ENCODE measurements at places on chromosomes 11 and 22.
A peak's percentile ranks its signal among the peaks of the same experiment; 100 is the strongest.

DNA sequence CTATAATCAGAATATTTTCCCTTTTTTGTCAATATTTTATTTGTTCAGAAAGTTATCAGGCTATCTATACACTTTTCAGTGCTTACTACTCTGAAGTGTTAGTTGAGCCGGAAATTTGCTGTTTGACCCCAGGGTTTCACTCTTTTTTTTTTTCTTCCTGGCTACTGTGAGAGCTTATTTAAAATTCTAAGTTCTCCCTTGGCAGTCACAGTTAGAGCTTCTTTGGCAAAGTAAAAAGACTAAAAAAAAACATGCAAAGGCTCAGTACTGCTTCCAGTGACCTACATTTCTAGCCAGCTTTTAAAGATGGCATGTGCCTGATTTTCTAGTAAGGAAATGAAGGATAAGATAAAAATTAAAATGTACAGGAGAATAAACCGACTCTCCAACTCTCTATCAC lies 48.4 kb downstream of the ELP4 start:
- peak; percentile 35 for DNase-seq

DNA sequence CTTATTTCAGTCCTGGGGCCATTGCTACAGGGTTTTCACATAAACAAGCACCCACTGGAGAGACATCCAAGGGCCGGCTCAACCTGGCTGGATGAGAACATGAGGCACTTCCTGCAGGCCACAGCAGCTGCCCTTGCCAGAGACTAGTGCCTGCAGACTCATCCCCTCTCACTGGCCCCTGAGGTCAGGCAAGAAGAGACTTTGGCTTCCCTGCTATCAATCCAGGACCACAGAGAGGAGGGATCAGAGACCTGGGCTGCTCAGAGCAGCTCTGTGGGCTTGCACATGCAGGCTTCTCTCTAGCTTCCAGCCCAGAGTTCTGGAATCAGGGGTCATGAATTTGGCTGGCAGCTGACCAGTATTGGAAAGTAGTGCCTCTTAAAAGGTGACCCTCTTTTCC lies 79.5 kb downstream of the CABIN1 start:
- DNase-seq, result no peak

DNA sequence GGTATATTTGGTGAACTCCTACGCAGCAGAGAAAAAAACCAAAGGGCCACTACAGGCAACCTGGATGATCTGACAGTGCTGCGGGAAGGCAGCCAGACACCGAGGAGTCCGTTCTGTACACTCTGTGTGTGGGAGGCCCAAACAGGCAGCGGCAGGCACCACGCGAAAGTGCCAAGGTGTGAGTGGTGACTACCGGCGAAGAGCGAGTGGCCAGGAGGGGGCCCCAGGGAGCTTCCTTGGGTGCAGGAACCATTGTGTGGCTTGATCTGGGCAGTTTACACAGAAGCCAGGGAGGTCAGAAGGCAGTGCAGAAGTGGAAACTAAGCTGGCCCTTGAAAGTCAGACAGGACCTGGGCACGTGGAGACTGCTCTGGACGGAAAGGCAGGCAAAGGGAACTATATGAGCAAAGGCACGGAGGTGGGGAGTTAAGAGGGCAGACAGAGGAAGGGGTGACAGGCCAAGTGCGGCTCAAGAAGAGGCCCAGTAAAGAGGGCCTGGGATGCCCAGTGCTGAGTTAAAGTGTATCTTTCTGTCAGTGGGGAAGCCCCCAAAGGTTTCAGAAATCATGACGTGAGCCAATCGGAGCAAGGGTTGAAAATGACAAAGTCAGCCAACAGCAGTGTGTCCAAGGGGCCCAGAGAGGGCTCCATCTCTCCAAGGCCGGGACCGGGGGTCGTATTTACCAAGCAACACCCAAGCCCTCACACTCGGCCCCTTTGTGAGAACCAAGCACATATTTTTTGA lies 10.6 kb downstream of the TMEM184B start:
- DNase-seq, result peak; percentile 73

DNA sequence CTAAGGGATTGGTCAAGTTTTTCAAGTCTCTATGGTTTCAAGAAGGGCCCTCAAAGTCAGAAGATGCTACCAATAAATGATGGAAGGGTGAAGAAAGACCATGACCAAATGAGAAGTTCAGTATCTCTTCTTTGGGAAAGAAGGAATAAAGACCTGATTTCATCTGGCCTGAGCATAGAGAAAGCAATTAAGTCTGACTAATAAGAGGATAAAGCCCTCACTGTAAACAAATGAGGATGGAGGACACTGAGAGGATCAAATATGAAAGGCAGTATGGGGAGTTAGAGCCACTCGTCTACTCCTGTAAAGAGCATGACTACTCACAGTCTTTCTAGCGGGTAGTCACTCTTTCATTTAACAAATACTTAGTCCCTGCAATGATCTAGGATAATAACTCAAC lies 44.6 kb downstream of the FAM168A start:
- DNase-seq, result no peak

DNA sequence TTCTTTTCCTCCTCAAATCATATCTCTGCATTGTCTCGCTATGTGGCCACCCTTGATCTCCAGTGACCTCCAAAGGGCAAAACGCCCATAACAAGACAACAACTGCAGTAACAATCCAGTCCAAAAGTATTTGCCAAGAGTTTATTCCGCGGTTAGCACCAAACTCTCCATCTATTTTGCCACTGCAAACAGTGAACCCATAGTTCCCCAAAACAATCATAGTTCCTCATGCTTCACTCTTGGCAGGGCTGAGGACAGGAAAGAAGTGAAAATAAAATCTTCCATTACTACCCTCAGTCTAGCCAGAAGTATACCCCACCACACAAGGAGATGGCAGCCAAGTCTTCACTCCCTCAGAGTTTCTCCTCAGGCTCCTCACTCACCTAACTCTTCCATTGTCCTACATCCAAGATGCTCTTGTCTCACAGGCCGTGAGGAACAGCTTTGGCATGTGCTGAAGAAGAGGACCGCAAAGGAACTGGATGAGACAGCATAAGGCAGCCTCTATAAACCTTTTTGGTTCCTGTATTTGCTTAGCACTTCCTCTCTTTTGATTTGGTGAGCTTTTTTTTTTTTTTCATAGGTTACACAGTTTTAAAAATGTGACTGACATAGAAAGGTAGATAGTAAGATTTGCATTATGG lies at the start of gene LPXN:
Gene LPXN (minus strand): TSS at position 480 of the 644 bp plus-strand sequence. CDS start 84 bp downstream, at position 396.
- DNase-seq, result peak; percentile 82

DNA sequence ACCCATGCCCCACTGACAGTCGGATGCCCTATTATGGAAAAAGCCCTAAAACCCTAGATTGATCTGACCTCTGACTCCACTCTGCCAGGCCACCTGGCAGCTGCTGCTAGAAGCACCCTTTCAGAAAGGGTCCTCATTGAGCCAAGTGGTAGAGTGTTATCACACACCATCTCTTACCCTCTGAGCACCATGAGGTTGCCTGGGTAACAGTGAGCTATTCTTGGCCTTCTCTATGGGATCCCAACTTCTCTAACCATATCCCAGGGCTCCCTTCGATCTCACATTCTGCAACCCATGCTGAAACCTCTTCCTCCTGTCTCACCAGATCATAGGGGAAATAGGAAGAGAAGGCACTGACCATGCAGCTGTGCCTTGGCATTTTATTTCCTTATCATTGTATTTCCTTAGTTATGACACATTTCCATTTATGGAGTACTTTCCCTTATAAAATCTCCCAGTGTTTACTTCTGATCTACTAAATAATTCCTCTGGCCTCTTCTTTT lies 52.7 kb downstream of the MPPED2 start:
- no peak for DNase-seq

GRCh38 chr11:123742031-123742723 lies 717 bp upstream of the ZNF202 start:
- DNase-seq, result peak; percentile 31

GRCh38 chr11:27614092-27614491 lies 86.2 kb downstream of the BDNF start:
- peak; percentile 29 for DNase-seq

- DNase-seq, result no peak
Observed at GRCh38 chr22:36613958-36614357, 85.0 kb upstream of the EIF3D start.

- no peak for DNase-seq
Observed at GRCh38 chr22:38125038-38125610, 14.6 kb upstream of the BAIAP2L2 start.

DNA sequence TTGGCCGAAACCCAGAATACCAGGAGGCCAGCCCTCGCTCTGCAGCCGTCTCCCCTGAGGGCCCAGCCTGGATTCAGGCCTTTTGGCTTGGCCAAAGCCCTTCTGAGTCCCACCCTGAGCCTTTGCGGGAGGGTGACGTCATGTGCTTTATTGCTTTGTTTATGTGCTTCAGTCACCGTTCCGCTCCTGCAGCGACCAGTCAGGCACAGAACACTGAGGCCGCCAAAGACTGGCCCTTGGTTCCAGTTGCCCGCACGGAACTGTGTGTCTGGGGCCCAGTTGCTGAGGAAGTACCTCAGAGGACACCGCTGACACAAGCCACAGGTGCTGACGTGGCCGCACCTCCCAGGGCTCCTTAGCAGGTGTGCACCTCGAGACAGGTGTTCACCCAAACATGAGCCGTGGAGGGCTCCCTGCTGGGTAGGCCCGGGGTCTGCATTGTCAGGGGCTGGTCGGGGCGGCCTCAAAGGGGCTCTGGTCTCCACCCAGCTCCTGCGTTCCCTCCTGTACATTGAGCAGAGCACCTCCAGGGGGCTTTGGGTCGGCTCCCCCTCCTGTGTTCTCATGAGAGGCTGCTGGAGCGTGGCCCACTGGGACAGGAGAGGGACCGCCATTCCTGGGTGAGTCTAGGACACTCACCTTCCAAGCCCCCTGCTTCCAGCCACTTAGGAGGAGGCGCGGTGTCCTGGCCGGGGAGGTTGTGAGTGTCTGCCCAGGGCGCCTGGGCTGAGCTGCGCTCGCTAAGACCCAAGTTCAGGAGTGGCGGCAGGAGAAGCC lies 376.8 kb downstream of the TBC1D22A start:
- no peak for DNase-seq

- no peak for DNase-seq
Observed at GRCh38 chr11:124745835-124746620, 6.0 kb downstream of the VSIG2 start.

DNA sequence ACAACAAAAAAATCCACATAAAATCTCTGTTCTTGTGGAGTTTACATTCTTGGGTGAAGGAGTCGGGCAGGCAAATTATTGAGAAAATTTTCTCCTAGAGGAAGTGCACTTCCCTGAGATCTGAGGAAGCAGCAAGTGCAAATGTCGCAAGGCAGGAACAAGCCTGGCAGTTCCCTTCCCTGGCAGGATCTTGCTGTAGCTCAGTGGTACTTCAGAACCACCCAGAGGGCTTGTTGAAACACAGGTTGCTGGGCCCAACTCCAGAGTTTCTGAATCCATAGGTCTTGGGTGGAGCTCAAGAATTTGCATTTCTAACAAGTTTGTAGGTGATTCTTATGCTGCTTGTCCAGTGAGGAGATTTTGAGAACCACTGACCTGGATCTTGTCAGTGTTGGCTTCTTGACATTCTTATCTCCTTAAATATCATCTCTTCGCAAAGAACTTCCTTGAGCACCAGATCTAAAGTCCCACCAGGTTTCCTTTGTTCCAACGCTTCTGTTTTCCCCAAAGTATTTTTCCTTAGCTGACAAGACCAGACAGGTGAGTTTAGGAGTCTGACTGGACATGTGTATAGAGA lies 9.6 kb downstream of the QSER1 start:
- no peak for DNase-seq

DNA sequence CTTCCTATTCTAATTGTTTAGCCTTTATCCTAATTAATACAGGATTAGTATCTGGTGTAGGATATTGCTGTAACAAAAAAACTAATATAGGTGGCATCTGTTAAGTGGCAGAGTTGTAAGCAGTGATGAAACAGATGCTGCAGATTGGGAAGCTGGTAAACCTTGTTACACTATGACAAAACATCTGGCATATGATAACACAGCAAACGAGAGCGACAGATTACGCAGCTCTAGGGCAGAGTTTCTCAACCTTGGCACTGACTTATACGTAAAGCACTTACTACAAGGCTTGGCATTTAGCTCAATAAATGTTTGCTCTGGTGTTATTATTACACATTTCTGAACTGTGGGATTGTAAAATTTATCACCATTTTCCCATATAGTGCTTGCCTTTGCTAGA lies 137.0 kb downstream of the ATG16L2 start:
- DNase-seq, result no peak

- no peak for DNase-seq
Observed at GRCh38 chr11:95358511-95359340, 127.7 kb upstream of the SESN3 start.

GRCh38 chr11:126339863-126340434 lies 15.5 kb upstream of the ST3GAL4 start:
- DNase-seq, result no peak

GRCh38 chr22:45547731-45548130 lies 45.0 kb downstream of the FBLN1 start:
- DNase-seq, result no peak

DNA sequence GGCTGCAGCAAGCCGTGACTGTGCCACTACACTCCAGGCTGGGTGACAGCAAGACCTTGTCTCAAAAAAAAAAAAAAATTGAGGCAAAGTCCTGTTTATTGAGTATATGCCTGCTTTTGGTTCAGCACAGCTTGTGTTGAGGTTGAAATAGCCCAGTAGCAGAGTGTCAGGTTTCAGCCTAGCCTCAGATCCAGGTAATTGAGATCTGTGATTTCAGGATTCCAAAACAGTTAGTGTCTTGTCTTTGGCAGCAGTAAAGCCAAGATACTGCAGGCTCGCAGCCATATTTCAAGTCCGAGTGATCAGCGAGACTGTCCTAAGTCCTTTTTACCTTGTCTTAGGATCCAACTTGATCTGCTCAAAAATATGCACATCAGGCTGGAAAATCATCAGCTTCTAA lies 27.0 kb downstream of the CUL5 start:
- no peak for DNase-seq

GRCh38 chr22:26713823-26714449 lies 56.5 kb downstream of the MIAT start:
- no peak for DNase-seq

DNA sequence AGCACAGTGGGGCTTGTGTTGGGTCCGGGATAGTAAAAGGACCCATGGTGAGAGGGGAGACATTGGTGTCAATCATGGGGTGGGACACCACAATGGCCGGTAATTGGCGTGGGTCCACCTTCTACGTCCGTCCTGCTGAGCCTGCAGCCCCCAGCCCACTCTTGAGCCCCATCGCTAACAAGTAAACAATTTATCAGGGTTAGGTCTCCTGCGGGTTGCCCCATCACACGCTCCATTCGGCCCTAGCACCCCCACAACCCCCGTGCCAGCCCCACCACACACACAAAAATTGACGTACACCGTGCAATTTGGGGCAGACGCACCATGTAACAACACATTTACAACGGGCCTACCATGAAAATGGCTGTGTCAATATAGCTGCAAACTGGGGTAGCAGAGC lies 86.5 kb upstream of the HTATIP2 start:
- no peak for DNase-seq

DNA sequence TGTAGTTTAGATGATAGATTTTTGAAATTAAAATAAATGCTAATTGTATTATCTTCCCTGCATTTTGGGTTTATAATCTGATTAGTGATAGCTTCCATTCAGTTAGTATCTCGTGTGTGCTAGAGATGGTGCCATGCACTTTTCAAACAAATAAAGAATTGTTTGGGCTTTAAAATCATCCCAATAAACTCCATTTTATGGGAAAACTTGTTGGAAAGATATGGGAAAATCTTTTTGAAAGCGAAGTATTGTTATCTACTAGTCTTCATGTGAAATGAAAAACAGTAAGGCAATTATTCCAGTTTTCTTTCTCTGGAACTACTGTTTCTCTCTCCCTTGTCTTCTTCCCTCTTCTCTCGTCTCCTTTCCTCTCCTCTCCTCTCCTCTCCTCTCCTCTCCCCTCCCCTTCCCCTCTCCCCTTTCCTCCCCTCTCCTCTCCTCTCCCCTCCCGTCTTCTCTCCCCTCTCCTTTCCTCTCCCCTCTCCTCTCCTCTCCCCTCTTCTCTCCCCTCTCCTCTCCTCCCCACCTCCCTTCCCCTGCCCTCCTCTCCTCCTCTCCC lies 27.9 kb upstream of the MUC15 start:
- no peak for DNase-seq

All from globus pallidus (tissue), 1 donor.